ENCODE measurements at places on chromosomes 11 and 22. TPM values are rescaled to one million over a fixed set of nuclear protein-coding genes. Genes with fewer than 3 reads are reported as not detected.

Gene KCNJ1
- not detected for polyA plus RNA-seq

Gene OR52E8
- polyA plus RNA-seq, result not detected

Gene TEX12
- 0.35 TPM for polyA plus RNA-seq

Gene IMMP1L
- polyA plus RNA-seq, result 38.8 TPM

Gene CNGA4
- polyA plus RNA-seq, result 0.03 TPM

Gene FOLR1
- not detected for polyA plus RNA-seq

Gene GVQW3
- polyA plus RNA-seq, result 0.40 TPM

Gene ADAMTS8
- polyA plus RNA-seq, result 0.12 TPM

Gene B3GAT1
- polyA plus RNA-seq, result 0.09 TPM

Gene OR8G1
- not detected for polyA plus RNA-seq

Gene MICAL3
- 2.1 TPM for polyA plus RNA-seq
